ENCODE measurements at places on chromosomes 4 and X.
A peak's percentile ranks its signal among the peaks of the same experiment; 100 is the strongest.

DNA sequence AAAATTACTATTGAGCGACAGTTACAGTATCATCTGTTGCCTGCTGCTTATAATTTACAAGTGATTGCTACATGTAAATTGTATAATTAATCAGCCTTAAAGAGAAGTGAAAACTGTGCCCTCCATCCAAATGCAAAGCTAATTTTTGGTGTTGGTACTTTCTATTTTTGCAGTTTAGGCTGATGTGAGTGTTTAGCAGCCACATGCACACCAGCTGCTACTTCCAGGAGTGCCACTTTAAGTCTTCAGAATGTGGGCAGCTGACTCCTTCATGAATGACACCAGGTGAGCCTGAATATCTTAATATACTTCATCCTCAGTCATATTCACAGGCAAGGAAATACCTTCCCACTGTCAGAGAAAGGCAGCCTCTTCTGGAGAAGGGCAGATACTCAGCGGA lies 149.8 kb upstream of the RASGEF1B start:
- no peak for DNase-seq

DNA sequence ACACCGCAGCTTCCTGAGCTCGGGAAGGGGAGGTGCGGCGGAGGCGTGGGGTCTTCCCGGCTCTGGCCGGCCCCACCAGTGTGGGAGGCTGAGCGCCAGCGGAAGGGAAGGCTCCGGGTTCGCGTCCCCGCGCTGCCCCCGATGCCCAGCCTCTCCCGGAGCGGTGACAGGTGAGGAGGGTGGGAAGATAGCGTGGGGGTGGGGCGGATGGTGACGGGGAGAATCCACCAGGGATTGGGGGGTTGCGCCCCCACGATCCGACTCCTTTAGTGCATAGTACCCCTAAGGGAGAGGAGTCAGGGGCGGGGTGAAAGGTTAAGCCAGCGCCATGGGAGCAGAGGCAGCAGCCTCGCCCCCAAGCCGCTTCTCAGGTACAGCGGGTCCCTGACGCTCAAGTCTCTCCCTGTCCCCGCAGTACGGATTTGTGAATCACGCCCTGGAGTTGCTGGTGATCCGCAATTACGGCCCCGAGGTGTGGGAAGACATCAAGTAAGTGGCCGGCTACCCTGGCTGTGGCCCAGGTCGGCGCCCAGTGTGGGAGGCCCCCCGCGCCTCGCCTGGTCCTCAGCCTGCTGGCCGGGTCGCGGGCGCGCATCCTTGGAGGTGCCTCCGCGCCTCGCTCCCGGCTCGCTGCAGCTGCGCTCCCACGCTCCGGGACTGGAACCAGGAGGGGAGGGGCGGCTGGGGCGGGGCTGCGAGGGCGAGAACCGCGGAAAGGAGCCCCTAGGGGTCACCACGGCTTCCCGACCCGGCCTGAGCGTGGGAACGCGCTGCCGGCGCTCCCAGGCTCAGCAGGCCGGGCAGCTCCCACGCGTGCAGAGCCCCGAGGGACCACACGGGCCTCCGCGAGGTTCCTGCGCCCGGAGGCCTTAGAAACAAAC lies 791 bp downstream of the GUCY1B1 start:
- peak; percentile 64 for DNase-seq

- no peak for DNase-seq
These were observed 26.1 kb upstream of the TBC1D1 start for GRCh38 chr4:37864786-37865185.

GRCh38 chr4:79201971-79202370 lies 123.9 kb downstream of the NAA11 start:
- DNase-seq: no peak

DNA sequence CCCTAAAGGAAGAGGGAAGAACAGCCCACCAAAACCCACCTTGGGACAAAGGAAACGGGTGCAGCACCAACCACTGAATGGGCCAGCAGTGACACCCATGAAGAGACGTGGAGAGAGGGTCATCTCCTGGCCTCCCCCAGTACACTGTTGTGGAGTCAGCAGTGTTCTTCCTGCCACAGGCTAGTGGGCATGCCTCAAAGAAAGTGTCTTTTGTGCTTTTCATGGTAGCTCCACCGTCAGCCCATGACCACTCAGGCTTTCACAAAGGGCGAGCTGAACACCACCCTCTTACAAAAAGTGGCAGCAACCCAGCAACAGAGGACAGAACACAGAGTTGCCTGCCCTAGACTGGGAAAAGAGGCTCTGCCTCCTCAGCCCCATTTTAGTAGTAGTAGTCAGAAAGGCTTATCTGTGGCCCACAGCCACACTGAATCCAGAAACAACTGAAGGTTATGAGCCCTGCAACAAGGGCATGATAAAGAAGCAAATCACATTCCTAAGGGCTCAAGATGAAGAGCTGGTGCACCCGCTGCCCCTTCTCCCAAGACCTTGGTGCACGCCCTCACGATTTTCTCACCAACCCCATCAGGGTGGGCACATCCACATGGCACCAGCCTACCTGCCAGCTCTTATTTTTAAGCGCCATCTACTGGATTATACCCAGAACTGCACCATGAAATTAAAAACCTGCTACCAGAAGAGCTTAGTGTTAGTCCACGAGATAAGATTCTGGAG lies 53.1 kb downstream of the RAB28 start:
- DNase-seq: no peak

DNA sequence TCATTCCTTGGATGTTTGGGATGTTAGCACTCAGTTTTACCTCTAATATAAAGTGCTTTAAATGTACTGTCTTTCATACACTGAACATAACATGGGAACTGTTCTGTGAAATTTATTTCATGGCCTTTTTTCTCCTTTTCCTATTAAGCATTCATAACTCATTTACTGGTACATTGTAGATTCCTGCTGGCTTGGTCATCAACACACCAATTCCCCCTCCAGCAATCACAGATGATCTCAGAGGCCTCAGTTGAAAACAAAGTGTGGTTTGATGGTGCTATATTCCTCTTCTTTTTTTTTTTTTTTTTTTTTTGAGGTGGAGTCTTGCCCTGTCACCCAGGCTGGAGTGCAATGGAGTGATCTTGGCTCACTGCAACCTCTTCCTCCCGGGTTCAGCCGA lies 61.9 kb upstream of the FAM47B start:
- DNase-seq: no peak

DNA sequence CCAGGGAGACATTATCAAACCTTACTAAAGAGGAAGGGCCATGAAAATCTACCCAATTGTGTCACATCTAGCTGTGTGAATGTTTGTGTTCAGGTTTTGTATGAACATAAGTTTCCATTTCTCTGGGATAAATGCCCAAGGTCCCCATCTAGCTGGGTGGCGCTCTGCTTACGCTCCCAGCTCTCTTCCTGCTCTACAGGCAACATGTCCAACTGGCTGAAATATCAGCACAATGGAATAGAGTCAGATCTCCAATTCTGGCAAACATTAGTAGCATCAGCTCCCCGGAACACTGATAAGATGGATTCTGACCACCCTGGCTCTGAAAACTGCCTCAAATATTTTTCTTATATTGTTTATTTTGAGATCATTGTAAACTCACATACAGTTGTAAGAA lies 74.8 kb downstream of the IRF2 start:
- no peak for DNase-seq

GRCh38 chr4:84568496-84568895 lies 14.4 kb upstream of the CDS1 start:
- no peak for DNase-seq

DNA sequence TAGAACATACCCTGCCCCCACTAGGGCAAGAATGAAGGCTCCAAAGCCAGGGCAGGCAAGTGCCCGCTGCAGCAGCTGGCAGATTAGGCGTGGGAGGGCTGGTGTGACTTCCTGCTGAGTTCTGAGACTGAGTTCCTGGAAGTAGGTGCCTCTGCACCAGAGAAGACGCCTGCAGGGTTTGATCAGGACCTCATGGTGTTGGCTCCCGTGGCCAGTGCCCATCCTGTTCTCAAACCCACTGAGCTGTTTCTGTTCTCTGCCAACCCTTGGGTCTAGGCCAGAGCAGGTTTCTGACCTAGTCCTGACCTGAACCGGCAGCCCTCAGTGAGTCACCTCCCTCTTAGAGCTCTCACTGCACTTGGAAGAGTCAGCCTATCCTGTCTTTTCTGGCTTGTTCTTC lies 220.7 kb downstream of the HS6ST2 start:
- DNase-seq: no peak

DNA sequence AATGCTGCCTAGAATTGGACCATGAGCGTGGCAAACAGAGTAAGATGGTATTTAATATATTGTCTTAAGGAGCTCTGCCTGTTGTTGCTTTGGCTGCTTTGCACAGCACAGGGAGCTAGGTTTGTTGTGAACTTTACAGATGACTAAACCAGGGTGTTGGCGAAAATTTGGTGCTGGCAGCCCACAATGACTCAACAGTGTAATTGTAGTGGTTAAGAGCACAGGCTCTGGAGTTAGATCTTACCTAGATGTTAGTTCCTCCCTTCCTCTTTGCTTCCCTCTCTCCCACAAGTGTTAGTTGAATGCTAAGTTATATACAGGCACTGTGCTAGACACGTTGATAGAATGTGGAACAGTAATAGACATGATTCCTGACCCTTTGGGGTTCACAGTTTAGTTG lies 128.9 kb upstream of the TRPC5 start:
- DNase-seq: no peak

DNA sequence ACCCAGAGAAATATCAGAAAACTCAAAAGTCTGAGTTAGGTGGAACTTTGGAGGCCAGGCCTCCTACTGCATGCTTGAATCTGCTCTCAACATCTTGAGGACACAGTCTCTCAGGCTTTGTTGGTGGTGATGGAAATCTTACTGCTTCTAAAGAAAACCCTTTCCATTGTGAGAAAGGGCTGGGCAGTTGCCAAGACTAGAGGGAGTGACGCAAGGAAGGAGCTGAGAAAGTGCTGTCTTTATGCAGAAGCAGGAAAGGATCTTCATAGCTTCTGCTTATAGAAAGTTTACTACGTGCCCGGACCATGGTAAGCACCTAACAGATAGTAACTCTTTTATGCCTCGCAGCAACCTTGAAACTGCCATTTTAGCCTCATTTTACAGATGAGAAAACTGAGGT lies 2.4 kb upstream of the CRMP1 start:
- no peak for DNase-seq

- DNase-seq: no peak
These were observed 65.3 kb upstream of the MYOZ2 start for GRCh38 chr4:119070301-119070700.

DNA sequence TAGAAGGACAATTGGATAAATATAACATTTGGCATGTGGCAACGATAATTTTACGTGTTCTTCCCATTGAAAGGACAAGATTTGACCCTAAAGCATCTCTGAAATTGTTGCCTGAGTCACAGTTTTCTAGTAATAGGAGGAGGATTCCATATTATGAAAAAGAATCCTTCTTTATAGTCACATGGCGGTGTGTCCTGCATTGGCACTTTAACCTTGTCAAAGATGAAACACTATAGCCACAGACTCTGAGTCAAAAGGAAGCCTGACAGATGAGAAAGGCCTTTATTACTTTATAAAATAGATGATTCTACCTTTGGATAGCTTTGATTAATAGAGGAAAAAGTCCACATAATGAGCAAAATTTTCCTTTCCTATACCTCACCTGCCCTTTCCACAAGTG lies 11.5 kb downstream of the LNX1 start:
- no peak for DNase-seq

DNA sequence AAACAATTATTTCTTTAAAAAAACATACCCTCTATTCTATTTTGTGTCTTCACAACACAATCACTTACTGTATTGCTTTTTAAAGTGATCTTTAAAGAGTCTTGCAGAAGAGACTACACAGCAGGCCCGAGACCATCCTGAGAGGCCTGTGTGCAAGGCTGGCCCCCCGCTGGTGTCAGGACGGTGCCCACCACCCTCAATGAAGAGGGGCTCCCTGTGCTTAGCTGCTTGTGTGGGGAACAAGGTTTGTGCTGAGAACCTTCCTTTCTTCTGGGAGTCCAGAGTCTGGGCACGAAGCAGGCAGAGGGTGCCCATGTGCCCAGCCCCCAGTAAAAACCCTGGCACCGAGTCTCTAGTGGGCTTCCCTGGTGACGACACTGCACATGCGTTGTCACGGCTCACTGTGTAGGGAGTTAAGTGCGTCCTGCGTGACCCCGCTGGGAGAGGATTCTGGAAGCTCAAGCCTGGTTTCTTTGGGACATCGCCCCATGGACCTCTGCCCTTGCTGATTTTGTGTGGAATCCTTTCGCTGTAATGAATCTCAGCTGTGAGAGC lies 22.0 kb downstream of the RGS12 start:
- no peak for DNase-seq

GRCh38 chrX:149145845-149146285 lies 359.2 kb downstream of the IDS start:
- peak; percentile 32 for DNase-seq

- DNase-seq: no peak
These were observed 573.8 kb upstream of the NDST4 start for GRCh38 chr4:115687052-115687755.

- no peak for DNase-seq
These were observed 72.7 kb upstream of the PSAPL1 start for GRCh38 chr4:7507381-7507780.

DNA sequence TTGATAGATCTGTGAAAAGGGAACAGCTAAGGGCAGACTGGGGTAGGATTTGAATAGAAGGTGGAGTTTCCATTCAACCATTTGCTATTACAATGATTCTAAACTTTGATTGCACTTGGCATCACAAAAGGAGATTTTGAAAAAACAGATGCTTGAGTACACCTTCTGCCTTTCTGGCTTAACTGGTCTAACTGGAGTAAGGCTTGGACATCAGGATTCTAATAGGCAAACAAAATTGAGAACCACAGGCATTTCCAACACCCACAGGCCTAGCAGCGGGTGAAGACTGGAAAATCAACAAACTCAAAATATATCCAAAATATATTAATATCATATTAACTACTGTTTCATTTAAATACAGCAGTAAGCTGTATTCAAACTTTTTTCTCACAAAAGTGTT lies 1.9 kb upstream of the VEGFC start:
- DNase-seq: no peak

- no peak for DNase-seq
These were observed 8.8 kb downstream of the DIPK2B start for GRCh38 chrX:45191820-45192409.

DNA sequence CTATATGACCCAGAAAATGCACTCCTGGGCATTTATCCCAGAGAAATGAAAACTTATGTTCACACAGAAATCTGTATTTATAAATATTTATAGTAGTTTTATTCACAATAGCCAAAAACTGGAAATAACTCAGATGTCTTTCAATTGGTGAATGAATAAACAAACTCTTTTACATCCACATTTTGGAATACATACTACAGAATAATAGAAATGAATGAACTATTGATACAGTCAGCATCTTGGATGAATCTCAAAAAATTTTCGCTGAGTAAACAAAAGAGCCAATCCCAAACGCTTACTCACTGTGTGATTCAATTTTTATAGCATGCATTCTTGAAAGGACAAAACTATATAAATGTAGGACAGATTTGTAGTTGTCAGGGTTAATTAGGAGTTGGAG lies 75.1 kb upstream of the HTR2C start:
- no peak for DNase-seq

DNA sequence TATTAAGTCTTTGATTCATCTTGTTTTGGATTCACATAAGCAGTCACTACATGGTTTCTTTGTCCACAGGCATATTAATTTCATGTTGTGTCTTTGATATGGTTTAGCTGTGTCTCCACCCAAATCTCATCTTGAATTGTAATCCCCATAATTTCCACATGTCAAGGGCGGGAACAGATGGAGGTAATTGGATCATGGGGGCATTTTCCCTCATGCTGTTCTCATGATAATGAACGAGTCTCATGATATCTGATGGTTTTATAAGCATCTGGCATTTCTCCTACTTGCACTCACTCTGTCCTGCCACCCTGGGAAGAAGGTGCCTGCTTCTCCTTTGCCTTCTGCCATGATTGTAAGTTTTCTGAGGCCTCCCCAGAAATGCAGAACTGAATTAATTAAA lies 1811.2 kb upstream of the PCDH10 start:
- DNase-seq: no peak

All from HEK293T (cell line).